ENCODE measurements at places on chromosomes 7 and 10. TPM values are rescaled to one million over a fixed set of nuclear protein-coding genes. Genes with fewer than 3 reads are reported as not detected.
A peak's percentile ranks its signal among the peaks of the same experiment; 100 is the strongest.

DNA sequence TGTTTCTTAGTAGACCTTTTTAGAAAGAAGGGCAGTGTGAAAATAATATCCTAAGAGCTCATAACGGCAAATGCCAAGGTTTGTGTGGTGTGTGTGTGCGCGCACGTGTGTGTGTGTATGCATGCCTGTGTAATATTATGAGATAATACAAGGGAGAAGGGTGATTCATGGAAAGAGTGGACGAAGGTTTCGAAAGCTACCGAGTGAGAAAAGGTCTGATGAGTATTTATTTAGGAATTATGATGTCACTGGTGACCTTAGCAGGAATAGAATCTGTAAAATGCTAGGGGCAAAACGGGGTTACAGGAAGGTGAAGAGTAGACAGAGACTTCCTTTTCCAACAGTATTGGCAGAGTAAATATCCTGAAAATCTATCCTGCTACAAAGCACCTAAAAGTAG, 107.3 kb downstream of the AHR start:
- DNase-seq = no peak

Gene OPN4
- total RNA-seq = not detected

Gene SH3PXD2A
- 27.7 TPM for total RNA-seq

Gene CLRN3
- not detected for total RNA-seq

GRCh38 chr10:27947540-27947939, 51.3 kb downstream of the ODAD2 start:
- DNase-seq = no peak

Gene VAX1
- total RNA-seq = not detected

DNA sequence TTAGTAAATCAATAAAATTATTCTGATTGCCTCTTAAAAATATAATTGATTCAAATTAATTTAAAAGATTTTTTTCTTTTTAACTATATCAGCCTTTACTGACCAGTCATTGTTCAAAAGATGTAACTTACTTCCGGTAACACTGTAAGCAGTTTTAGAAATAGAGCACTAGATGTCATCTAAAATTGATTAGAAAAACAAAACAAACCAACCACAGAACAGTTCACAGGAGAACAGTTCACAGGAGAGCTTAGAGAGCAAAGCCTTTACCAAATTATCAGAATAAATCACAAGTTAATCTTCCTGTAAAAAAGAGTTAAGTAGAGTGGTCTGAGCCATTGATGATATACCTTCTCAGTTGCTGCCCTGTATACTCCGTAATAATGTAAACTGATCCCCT, 133.3 kb upstream of the DGKB start:
- no peak for DNase-seq

GRCh38 chr7:107463139-107464078, 6.4 kb upstream of the GPR22 start:
- peak; percentile 15 for DNase-seq

- DNase-seq = no peak
Measured at GRCh38 chr10:119373294-119374102, 166.1 kb downstream of the GRK5 start.

DNA sequence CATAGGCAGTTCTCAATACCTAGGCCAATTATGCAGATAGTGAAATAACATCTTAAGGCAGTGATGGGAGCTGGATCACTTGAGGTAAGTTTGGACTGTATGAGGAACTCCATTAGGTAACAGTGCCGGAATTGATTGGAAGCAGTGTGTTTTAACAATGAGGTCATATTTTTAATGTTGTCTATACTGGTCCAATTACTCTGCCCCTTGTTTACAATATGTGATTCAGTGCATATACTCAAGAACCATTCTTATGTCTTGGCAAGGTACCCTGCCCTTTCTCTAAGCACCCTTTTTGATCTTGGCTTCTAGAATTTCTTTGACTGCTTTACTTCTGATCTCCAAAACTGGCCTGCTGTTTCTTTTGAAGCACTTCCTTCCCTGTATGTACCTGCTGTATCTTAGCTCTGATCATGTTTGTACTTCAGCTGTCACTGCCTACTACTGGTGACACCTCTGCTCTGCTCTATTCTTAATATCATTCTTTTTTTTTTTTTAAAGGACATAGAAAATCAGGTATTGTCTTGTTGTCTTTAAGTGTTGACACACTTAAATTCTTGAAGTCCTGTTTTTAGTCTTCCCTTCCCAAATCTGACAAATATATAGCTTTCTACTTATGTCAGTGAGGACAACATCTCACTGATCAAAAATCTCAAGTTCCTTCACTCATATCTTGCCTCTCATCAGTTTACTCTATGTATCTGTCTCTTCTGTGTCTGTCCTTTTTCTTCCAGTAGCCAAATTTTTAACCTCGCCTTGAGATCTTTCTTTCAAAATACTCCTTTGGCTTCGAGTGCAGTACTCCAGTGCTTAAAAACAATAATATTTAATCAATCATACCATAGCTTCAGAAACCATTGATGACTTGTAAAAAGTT, 46.4 kb upstream of the RPA3 start:
- DNase-seq = no peak

Gene BMPER
- total RNA-seq = 9.7 TPM

GRCh38 chr10:89645742-89646172, 715 bp upstream of the PANK1 start:
- DNase-seq = no peak

DNA sequence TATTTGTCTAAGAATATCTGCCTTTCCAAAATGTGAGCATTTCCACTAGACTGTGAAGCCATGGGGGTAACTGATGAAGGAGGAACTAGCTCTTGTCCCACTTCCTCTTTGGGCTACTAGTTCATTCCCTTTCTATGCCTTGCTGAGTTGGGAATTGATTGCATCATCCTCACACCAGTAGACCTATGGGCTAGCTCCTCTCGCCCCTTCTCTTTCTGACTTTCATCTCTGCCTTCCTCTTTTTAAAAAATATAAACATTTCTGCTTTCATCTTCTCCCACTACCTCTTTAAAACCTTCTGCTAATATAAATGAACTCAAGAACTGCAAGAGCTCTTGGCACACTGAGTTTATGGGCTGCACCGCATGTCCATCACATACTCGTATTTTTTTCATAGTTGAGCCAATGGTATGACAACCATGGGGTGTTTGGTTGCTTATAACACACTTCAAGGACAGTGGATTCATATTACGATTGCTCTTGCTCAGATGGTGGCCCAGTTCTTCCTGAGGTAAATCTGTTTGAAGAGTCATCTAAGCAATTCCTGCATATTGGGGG, 182.0 kb downstream of the REEP3 start:
- DNase-seq = no peak

DNA sequence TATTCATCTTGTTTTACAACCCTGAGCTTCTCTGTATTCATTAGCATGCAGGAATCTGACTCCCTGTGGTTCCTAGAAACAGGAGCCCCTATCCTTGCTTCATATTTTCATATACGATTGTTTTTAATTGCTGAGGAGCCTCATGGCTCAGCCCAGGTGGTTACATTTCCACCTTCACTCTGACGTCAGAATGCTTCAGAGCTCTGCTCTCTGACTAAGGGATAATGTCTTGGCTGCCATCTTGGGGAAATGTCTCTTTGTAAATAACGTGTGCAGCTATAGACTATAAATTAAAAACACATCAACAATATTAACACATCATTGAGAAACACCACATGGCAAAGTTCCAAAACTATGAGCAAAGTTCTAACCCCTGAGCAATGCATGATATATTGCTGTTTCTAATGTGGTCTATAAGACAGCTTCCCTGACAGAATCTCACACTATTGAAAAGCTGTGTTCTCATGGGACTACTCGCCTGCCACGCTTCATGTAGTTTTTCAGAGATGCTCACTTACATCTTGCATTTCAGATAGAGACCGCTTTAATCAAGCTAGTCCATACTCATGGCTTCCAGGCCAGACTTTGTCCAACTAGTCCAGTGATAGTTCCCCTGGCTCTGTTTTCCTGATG, 227.0 kb downstream of the SORCS3 start:
- no peak for DNase-seq

DNA sequence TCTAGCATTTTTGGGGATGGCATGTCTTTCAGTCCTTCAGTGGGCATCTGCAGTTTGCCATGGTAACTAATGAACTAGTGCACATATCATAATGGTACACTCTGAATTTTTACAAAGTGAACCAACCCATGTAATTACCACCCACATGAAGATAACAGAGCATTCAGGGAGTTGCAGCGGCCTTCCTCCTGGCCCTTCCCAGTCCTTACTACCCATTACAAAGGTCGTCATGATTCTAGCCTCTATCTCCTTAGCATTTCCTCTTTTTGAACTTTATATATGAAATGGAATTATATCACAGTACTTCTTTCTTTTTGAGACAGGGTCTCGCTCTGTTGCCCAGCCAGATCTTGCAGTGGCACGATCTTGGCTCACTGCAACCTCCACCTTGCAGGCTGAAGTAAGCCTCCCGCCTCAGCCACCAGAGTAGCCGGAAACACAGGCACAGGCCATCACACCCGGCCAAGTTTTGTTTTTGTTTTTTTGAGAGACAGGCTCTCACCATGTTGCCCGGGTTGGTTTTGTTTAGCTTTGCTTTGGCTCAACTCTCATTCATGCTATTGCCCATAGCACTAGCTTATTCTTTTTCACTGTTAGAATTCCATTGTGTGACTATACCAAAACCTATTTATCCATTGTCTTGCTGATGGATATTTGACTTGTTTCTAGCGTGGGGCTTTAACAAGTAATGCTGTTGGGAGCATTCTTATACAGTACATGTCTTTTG, 79.2 kb downstream of the APBB1IP start:
- no peak for DNase-seq

GRCh38 chr7:55594870-55595269, 22.6 kb upstream of the VOPP1 start:
- no peak for DNase-seq

GRCh38 chr7:40047661-40048060, 86.8 kb downstream of the MPLKIP start:
- DNase-seq = no peak

DNA sequence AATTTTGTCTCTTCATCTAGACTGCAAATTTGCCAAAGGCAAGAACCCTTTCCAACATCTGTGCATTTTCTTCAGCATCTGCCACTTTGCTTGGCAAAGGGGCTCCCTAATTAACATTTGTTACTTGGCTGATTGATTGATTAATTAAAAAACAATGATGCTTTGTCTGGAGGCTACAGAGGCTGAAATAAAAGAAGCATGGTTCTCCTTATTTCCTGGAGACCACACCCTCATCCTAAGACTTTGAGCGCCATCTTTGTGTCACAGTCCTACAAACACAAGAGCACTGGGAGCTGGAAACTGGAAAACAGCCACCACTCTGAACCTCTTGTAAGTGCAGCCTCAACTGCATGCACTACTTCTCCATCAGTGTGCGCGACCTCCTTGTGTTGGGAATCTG, 189.2 kb downstream of the C7orf25 start:
- no peak for DNase-seq

Gene MUC3A
- not detected for total RNA-seq

GRCh38 chr7:101402081-101402779, 39.6 kb downstream of the COL26A1 start:
- peak; percentile 74 for DNase-seq

DNA sequence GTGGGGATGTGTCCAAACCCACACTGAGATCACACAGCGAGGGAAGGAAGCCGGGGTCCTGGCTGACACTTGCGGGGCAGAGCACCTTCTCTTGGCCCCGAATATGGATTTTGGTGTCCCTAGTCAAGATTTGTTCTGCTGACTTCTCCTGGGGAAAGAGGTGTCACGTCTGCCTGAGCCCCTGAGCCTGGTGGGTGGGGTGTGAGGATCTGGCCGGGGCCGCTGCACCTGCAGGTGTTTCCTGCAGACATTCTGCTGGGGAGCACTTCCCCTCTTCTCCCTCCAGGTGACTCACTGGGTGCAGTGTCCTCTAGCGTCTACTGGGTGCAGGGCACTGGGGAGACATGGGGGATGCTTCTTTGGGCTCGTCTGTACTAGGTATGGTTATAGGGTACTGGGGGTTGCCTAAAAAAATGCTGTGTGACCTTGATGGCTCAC, 99.2 kb downstream of the GRK5 start:
- DNase-seq = no peak

GRCh38 chr10:119686465-119687191, 35.4 kb downstream of the BAG3 start:
- DNase-seq = peak; percentile 94

- no peak for DNase-seq
Measured at GRCh38 chr10:22635650-22636049, 78.7 kb downstream of the PIP4K2A start.

DNA sequence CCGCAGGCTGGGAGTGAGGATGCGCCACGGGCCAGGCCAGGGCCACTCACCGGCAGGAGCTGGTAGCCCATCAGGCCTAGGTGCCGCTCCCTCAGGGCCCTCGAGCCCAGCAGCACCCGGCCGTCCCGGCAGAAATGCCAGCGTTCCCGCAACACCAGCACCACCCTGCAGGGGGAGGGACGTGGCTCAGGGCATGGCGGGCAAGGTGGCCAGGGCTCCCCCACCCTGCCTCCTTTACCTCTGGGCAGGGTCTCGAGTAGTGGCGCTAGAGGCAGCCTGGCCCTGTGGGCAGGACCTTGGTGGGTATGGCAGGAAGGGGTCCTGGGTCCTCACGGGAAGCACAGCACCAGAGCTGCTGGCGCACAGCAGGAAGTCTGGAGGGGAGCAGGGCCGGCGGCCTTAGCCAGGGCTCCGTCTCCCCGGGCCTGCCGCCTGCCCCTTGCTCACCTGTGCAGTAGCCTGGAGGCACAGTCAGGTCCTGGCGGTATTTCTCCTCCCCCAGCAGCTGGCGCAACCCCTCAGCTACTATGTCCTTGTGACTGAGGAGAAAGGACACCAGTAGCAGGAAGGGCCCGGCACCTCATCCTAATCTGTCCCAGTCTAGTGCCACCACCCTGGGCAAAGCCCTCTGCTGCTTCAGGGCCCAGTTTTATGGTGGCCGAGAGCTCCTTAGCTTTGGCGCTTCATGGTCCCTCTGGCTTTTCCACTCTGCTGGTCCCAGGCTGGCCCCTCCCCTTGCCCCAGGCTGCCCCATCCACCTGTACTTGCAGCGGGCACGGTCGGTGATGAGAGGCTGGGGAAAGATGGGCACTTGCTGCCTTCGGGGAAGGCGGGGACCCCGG, 3.5 kb downstream of the FASTK start:
- DNase-seq = peak; percentile 90

Gene ANKRD22
- under 0.01 TPM for total RNA-seq

DNA sequence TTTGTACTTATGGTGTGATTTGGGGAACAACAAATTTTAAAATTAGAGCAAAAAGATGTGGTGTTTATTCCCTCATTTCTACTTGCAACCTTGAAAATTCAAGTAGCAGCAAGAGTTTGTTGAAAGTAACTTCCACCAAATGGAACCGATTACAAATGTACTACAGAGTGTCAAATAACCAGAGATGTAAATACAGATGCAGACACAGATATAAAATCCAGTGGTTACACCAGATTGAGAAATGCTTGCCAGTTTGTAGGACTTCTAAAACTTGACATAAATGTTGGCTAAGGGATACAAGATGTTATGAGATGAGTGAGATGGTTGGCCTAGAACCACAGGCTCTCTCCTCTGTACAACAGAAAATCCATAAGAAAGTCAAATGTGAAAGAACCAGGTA, 162.1 kb downstream of the DIP2C start:
- DNase-seq = no peak

Gene HABP2
- total RNA-seq = not detected

DNA sequence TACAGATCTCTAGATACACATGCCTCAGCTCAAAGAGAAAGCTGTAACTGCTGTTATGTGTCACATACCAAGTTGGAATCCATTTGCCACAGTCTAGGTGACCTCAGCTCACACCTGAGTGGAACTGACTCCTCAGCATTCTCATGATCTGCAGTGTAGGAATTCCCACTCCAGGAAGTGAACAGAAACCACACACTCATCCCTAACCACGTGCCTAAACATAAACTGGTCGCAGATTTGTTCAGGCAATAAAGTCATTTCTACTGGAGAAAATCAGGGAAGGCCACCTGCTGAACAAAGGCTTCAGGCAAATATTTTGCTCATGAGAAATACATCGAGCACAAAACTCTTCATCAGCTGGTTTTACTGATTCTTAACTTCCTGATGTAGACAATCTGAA, 23.0 kb upstream of the ZMYND11 start:
- no peak for DNase-seq

Gene NPVF
- total RNA-seq = not detected
